ENCODE measurements at places on chromosomes 7 and 10. TPM values are rescaled to one million over a fixed set of nuclear protein-coding genes. Genes with fewer than 3 reads are reported as not detected.

- no peaks in the 10 kb centered on the region for H3K4me1 ChIP-seq
- H3K27me3 ChIP-seq = no peaks in the 10 kb centered on the region
- no peak overlapping the region for H3K4me3 ChIP-seq
- no peak overlapping the region for H3K27ac ChIP-seq
These were observed 21.9 kb downstream of the CDK13 start for GRCh38 chr7:39971924-39972323.

DNA sequence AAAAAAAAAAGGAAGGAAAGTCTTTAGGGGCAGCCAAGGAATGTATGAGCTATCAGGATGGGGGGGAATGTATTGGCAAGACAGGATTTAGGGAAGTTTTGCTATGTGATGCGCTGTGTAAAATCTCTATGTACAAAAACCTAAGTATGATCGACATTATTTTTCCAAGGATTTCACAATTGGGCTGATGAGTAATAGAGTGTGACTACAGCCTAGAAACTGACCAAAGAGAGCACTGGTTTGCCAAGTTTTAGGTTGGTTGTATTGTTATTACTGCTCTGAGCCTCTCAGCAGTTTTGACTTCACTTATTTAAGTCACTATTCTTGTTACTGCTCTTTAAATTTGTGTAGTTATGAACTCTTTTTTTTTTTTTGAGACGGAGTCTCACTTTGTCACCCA lies 107.3 kb downstream of the NRCAM start:
- no peak overlapping the region for H3K27ac ChIP-seq
- DNase-seq = no peak
- no peak overlapping the region for H3K4me3 ChIP-seq
- no peaks in the 10 kb centered on the region for H3K4me1 ChIP-seq

DNA sequence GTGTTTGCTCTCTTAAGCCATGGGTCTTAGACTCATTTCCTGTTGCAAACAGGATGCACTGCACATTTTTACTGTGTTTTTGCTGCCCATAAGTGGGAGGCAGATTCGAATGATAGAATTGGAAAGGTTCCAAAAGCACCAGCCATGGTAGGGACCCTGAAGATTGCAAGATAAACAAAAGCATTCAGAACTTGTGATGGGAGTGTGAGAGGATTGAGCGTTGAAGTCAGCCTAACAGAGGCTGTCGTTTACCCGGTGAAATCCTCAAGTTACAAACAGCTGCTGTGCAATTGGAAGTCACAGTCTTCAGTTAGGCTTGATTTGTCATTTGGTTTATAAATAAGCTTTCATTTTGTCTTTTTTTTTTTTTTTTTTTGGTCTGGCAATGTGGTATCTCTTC lies 192.7 kb upstream of the MKI67 start:
- DNase-seq = no peak
- no peak overlapping the region for H3K27ac ChIP-seq

DNA sequence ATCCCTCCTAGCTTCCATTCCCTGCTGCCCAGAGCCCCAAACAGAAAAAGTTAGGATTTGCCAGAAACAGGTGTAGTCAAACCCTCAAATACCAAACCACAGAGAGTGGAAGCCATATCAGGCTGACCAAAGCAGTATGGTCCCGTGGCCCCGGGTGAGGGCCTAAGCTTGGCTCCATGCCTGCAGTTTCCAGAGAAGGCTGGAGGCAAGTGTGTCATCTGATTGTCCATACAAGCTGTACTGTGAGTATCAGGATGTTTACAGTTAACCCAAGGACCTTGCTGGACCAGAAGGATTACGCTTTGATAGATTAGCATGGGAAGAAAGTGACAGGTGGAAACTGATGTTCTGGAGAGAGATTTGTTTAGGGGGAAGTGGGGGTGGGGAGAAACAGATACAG lies 96.3 kb downstream of the PRKAG2 start:
- no peak overlapping the region for H3K27ac ChIP-seq
- DNase-seq = no peak
- H3K4me1 ChIP-seq = peaks cover 10% of the 10 kb centered on the region
- H3K27me3 ChIP-seq = no peaks in the 10 kb centered on the region
- H3K36me3 ChIP-seq = peaks cover 51% of the 10 kb centered on the region

DNA sequence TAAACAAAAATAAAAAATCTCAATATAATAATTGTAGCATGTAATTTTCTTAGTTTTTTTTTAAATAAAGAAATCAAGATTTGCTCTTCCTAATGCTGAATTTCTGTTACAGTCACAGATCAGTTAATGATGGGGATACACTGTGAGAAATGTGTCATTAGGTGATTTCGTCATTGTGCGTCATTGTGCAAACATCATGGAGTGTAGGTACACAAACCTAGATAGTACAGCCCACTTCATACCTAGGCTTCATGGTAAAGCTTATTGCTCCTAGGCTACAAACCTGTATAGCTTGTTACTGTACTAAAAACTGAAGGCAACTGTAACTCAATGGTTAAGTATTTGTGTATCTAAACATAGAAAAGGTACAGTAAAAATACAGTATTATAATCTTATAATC lies 74.4 kb upstream of the LSM8 start:
- no peaks in the 10 kb centered on the region for H3K27me3 ChIP-seq
- H3K4me1 ChIP-seq = no peaks in the 10 kb centered on the region
- no peak overlapping the region for H3K27ac ChIP-seq
- no peak overlapping the region for H3K4me3 ChIP-seq

Gene OR9A2
- total RNA-seq = 0.78 TPM

DNA sequence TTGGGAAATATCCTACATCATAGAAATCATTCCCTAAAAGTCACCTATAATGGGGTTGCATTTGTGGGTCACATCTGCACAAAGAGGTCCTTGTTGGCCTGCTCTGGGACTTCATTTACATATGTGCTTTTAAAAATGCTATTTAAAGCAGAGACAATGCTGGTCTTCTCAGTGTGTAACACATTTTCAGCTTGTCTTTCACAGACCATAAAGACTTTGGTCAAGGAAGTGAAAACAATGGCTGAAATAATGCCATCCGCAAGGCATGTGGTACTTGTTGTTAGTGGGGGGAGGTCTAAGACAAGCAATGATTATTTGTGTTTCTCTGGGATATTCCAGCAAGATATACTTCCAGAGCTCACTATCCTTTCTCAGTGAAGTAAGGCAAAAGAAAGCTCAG lies 84.6 kb upstream of the PDLIM1 start:
- no peaks in the 10 kb centered on the region for H3K27me3 ChIP-seq
- peaks cover 49% of the 10 kb centered on the region for H3K4me1 ChIP-seq
- no peak for DNase-seq

DNA sequence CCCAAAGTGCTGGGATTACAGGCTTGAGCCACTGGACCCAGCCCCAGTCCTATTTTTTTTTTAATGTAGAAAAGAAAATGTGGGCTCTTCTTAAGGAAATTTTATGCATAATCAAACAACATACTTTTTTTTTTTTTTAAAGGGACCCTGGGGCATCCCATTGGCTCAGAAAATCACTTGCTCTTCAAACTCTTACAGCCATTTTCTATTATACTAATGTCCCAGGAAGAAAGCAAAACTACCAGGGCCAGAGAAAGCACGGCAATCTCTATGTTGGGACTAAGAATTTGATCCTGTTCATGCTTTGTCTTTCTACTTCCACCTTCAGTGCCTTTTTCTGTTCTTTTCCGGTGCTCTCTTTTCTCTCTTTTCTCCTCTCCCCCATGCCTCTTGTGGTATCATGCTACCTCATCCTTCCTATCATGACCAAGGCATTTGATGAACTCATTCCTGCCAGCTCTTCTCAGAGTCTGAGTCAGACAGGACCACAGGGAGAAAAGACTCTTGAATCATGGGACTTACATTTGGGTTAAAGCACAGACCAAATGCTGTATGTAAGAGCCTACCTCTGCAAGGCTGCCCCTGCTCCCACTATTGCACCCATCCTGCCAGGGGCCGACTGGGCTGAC lies 76.4 kb upstream of the CCNY start:
- no peaks in the 10 kb centered on the region for H3K27me3 ChIP-seq
- H3K4me1 ChIP-seq = no peaks in the 10 kb centered on the region
- H3K27ac ChIP-seq = no peak overlapping the region

- no peak overlapping the region for H3K4me3 ChIP-seq
- no peaks in the 10 kb centered on the region for H3K27me3 ChIP-seq
- H3K36me3 ChIP-seq = no peaks in the 10 kb centered on the region
- no peaks in the 10 kb centered on the region for H3K4me1 ChIP-seq
These were observed 70.6 kb upstream of the STARD3NL start for GRCh38 chr7:38107486-38107893.
